Neural progenitor cell (in vitro differentiated cells): ENCODE measurements at places on chromosomes 4 and X. TPM values are rescaled to one million over a fixed set of nuclear protein-coding genes. Genes with fewer than 3 reads are reported as not detected.

Gene APEX2
- total RNA-seq, result 9.1 and 16.0 TPM in 2 replicates

Gene CABS1
- 0.09 and 0.26 TPM in 2 replicates for total RNA-seq

Gene TMPRSS11F
- not detected in 2 replicates for total RNA-seq

- DNase-seq, result no peak
Observed at GRCh38 chr4:89044147-89044900, 12.7 kb downstream of the FAM13A start.

GRCh38 chr4:107423677-107424405 is 296.2 kb downstream of the PAPSS1 start:
- DNase-seq, result no peak

DNA sequence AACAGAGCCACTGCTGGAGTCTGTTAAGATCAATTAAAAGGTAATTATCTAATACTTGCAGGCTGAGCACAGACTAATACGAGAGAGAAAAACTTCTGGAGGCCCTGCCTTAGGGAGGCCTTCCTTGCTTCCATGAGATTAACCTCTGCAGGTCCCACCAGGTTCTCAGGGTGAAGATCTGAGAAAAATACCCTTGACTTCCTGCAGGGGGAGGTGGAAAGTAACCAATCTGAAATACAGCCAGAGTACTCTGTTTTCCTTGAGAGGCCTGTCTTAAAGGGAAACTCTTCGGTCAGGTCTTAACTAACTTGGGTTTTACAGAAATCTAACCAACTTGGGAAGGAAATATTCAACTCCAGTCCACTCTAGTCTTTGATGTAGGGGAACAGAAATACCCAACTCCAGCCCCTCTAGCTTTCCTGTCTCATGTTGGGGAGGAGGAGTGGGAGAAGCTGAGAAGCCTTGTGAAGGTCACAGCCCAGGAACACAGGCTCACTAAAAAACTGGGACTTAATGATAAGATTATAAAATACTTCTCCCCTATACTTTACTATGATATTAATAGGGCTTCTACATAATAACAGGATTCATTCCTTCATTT is 77.1 kb downstream of the TBCK start:
- peak; percentile 47 for DNase-seq

GRCh38 chr4:184310171-184310567 is 92.5 kb upstream of the ENPP6 start:
- DNase-seq, result no peak

GRCh38 chr4:142815834-142816233 is 30.3 kb downstream of the INPP4B start:
- no peak for DNase-seq

DNA sequence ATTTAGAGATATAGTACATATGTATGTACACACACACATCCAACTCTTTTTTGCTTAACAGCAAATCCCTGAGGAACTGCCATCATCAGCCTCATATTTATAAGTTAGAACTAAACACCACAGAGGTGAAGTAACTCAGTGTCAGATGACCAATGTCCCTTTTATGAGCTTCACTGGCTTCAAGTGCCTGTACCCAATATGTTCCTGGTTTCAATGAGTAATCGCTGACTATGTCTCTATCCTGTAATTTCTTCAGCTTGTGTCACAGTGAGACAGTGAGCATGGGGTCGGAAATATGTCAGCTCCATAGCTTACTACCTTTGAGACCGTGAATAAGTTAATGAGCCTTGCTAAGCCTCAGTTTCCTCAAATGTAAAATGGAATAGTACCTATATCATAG is 136.2 kb upstream of the RASGEF1B start:
- no peak for DNase-seq

DNA sequence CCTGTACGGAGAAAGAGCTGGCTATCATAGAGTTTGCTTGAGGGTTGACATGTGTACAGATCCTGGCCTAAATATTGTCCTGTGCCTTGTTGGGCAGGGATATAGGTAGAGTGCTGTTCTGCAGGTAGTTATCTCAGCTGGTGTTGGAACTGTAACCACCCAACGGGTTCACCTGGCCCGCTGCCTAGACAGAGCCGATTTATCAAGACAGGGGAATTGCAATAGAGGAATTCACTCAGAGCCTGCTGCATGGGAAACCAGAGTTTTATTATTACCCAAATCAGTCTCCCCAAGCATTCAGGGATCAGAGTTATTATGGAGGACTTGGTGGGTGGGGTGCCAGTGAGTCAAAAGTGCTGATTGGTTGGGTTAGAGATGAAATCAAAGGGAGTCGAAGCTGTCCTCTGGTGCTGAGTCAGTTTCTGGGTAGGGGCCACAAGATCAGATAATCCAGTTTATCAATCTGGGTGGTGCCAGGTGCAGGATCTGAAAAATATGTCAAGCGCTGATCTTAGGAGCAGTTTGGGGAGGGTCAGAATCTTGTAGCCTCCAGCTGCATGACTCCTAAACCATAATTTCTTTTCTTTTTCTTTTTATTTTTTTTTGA is 42.5 kb upstream of the XIAP start:
- no peak for DNase-seq

DNA sequence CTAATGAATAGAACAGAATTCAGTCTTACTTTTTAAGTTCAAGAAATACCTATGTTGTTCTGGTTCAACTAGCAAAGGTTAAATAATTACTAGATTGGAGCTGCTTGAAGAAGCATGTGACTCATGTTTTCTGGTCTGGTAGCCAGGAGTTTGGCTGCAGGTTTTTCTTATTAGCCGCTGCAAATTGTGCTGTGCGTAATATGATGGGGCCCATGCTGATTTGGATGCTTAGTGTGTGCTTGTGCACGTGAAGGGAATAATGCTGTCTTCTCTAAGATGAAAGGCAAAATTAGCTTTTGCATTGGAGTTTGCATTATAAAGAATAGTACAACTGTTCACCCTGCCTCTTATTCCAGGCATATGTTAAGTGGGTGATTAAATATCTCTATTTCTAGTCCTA is 219.6 kb downstream of the SNCA start:
- no peak for DNase-seq

DNA sequence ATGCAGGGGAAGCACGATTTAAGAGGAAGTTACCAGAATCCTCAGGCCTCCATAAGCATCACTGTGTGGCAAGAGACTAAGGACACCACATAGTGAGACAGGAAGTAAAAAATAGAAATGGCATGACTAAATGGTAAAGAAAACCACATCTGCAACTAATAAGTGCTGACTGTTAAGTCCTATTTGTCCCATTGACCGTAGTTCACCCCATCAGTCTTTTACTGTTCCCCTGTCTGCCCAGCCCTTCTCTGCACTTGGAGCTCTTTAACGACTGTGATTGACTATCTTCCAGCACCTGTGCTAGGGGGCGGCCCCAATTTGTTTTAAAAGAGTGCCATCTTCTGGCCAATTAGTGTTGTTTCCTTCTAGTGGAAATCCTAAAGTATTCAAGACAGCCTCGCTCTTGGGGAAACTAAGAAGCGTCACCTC is 94.2 kb downstream of the MAOA start:
- peak; percentile 80 for DNase-seq

- peak; percentile 43 for DNase-seq
Observed at GRCh38 chr4:4859799-4860599, 534 bp downstream of the MSX1 start.

GRCh38 chr4:151302432-151302831 is 23.0 kb downstream of the SH3D19 start:
- no peak for DNase-seq
